Myocyte (in vitro differentiated cells): ENCODE measurements at places on chromosomes 3 and 15. TPM values are rescaled to one million over a fixed set of nuclear protein-coding genes. Genes with fewer than 3 reads are reported as not detected.

GRCh38 chr15:89515477-89515876 is 19.1 kb upstream of the RHCG start:
- no peak for DNase-seq

DNA sequence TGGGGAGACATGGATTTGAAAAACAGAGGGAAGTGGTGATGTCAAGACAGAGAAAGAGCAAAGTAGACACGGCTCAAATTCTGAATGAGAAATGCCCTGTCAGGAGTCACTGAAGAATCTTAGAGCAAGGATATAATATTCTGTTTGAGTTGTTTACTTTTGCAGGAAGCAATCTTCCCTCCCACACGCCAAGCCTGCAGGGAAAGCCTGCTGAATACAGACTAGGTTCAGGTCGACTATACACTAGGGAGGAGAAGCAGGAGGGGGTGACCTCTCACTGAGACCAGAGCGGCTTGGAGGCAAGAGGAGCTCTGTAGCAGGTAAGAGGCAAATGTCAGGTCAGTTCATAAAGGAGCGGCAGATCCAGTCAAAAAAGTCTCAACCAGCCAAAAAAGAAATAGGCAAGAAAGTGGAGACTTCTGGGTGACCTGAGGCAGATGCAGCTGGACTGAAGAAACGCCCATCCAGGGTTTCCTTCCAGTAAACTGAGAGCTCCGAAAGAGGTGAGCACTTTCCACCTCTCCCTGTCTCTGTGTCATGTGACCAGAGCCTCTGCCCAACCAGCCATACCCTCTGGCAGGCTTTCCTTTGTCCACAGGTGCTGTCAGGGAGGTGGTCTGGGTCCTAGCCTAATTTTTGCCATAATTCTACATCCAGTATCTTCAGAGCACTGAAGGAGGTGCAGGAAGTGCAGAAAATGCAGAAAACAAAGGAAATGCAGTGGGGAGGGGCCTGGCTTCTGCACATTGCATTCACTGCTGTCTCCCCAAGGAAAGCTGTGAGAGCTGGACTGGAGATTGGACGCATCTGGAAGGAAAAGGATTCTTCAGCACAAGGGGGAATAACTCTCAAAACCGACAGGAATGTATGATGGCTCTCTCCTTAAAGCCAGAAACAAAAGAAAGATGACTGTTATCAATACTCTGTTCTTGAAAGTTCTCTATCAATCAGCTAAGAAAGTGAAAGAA is 37.8 kb upstream of the CTXND1 start:
- DNase-seq = no peak

- no peak for DNase-seq
Observed at GRCh38 chr3:100227511-100227921, 33.3 kb upstream of the TBC1D23 start.

DNA sequence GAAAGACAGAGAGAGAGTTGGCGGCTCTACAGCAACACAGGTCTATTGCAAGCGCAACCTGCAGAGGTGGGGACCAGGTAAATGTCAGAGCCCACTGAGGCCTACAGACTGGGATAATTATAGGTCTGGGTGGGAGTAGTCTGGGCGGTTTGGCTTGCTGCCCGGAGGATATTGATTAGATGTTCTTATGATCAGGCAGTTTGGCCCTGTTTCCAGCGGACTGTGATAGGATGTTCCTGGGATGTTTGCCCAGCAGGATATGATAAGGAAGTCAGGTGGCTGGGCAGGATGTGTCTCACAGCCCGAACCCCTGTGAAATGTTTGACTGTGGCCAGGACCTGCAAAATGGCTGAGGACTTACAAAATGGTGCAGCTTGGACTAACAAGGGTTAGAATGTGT is 364.9 kb downstream of the NAALADL2 start:
- no peak for DNase-seq

Gene TRPM1
- total RNA-seq = not detected in 2 replicates
